Left cardiac atrium (tissue), 4 donors: ENCODE measurements at places on chromosomes 5 and 9. TPM values are rescaled to one million over a fixed set of nuclear protein-coding genes. Genes with fewer than 3 reads are reported as not detected.

Gene TUSC1
- 14.8 TPM for total RNA-seq

Gene SRA1
- 37.4 TPM for total RNA-seq

Gene PCDHB6
- total RNA-seq = 0.86 TPM

Gene CCL27
- not detected for total RNA-seq

Gene AHRR
- 3.8 TPM for total RNA-seq

Gene WDR31
- total RNA-seq = 5.7 TPM

Gene EDIL3
- 3.1 TPM for total RNA-seq

Gene PAX5
- total RNA-seq = 0.09 TPM
